ENCODE measurements at places on chromosomes 6 and 20.

DNA sequence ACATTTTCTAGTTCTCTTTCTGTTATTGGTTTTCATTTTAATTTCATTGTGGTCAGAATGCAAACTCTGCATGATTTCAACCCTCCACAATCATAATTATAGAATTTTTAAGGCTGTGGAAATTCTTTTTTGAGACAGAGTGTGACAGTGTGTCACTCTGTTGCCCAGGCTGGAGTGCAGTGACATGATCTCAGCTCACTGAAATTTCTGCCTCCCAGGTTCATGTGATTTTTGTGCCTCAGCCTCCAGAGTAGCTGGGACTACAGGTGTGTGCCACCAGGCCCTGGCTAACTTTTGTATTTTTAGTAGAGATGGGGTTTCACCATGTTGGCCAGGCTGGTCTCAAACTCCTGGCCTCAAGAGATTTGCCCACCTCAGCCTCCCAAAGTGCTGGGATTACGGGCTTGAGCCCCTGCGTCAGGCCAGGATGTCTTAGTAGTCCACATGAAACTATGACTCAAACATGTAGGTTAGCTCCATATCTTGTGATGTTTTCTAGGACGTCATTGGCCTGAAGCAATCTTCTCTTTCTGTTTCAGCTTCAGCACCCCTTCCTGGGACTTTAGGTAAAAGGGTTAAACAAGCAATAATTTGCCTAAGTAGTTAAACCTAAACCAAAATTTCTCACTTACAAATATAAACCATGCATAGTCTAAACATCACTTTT lies 47.4 kb upstream of the SAMD3 start:
- no peak for DNase-seq

DNA sequence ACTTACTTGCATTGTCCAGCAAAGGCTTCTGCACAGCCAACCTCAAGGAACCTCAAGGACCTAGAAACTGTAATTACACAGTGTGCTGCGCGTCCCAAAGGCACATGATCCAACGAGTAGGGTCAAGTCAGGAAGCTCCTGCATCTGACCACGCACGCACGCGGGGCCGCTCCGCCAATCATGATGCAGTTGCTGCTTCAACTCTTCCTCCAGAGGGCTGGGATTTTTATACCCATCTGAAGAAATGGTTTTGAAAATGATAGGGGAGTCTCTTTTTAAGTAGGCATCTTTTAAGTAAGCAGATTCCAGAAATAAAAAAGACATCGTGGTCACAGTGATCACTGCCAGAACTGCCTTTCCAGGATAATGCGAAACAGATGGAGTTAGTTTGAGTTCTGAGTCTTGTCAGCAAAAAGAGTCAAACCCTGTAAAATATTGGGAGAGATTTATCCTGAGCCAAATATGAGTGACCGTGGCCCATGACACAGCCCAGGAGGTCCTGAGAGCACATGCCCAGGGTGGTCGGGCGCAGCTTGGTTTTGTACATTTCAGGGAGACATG lies 34.0 kb downstream of the KIF25 start:
- no peak for DNase-seq

- DNase-seq, result no peak
Measured at GRCh38 chr6:107401573-107401972, 57.8 kb downstream of the PDSS2 start.

- DNase-seq, result peak; percentile 65
Measured at GRCh38 chr20:18288749-18289267, 481 bp downstream of the ZNF133 start.

GRCh38 chr6:138592749-138593123 lies 93.4 kb upstream of the NHSL1 start:
- no peak for DNase-seq
